SK-N-DZ (cell line): ENCODE measurements at places on chromosomes 11 and 22.

DNA sequence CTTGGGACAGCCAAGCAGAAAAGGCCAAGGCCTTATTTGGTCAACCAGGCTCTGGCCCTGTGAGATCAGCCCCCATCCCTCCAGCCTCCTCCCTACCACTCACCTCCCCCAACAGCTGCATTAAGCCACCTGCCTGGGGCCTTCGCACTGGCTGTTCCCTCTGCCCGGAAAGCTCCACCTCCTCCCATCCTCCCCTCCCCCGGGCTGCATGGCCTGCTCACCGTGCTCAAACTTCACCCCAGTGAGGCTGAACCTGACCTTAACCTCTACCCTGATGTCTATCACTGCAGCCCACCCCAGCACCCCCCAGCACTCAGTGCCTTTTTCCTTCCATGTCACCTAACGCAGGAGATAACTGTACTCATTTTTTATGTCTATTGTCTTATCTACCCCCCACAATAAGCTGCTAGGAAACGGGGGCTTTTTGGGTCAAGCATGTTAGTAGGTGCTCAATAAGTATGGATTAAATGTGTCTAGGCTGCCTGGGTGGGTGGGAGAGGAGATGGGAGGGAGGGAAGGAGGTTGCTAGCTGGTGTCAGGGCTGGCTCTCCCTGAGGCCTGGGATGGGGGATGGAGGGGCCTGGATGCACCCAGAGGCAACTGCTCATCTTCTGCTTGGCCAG, 912 bp downstream of the PTPRCAP start:
- peak; percentile 72 for DNase-seq

GRCh38 chr11:65210748-65211147, 29.0 kb downstream of the CAPN1 start:
- DNase-seq: no peak

- DNase-seq: no peak
These were observed 10.5 kb downstream of the SCN4B start for GRCh38 chr11:118142081-118142480.

- no peak for DNase-seq
These were observed 245.6 kb upstream of the B3GAT1 start for GRCh38 chr11:134657631-134658030.

DNA sequence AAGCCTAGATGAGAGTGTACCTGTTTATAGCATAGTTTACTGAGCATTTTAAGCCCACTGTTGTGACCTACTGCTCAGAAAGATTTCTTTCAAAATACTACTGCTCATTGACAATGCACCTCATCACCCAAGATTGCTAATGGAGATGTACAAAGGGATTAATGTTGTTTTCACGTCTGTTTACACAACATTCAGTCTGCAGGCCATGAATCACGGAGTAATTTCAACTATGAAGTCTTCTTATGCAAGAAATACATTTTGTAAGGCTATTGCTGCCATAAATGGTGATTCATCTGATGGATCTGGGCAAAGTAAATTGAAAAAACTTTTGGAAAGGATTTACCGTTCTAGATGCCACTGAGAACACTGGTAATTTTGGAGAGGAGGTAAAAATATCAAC, 112.9 kb downstream of the KIF18A start:
- no peak for DNase-seq
